Cerebellum (tissue), 4 donors: ENCODE measurements at places on chromosomes 12 and 14. TPM values are rescaled to one million over a fixed set of nuclear protein-coding genes. Genes with fewer than 3 reads are reported as not detected.

TOX4 gene
- total RNA-seq: 32.8 TPM

STYK1 gene
- 4.9 TPM for total RNA-seq

KLRF1 gene
- not detected for total RNA-seq

GPR132 gene
- 1.7 TPM for total RNA-seq

NFE2 gene
- 1.3 TPM for total RNA-seq

CIDEB gene
- total RNA-seq: 5.8 TPM

DNA sequence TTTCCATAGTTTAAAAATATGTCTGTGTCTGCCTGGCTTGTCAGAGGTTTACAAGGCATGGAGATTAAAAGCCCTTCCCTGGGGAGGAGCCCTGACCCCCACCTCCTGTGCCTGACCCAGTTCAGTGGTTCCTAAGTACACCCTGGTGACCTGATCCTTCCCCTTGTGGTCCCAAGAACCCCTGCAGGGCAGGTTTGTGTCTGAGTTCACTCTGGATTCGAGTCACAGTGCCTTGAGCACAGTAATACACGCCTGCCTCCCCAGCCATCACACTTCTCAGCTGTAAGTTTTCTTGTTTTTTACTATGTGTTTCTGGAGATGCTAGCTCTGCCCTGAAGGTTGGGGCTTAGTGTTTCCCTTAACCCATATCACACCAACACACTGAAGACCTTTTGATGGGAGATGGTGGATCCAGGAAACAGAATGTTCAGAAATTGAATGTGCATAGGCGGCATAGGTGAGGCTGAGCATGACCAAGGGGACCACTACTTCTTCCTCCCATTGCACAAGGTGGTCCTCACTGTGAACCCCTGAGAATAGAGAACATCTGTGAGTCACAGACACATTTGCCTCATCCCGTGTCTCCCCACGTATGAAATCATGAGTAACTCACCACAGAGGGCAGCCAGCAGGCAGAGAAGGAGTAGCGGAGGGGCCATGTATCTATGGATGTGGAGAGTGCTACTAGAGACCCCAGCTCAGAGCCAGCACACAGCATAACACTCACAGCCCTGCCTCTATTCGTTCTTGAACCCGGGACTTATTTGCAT is 962.9 kb downstream of the TMEM121 start:
- DNase-seq: no peak

DNA sequence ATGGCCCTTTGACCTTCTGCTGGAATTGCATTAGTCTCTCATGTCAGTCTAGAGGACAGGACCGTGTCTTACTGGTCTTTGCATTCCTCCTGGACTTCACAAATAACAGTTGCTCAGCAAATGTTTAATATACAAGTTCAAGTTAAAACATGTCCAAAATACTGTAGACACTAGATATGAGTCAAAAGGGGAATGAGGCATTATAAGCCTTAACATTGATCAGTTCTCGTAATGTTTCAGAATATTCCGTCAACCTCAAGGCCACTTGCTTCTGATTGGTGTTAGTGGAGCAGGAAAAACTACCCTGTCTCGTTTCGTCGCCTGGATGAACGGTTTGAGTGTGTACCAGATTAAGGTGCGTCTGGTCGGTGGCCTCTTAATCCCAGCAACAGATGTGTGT is 59.9 kb downstream of the HSP90AA1 start:
- DNase-seq: no peak

DNA sequence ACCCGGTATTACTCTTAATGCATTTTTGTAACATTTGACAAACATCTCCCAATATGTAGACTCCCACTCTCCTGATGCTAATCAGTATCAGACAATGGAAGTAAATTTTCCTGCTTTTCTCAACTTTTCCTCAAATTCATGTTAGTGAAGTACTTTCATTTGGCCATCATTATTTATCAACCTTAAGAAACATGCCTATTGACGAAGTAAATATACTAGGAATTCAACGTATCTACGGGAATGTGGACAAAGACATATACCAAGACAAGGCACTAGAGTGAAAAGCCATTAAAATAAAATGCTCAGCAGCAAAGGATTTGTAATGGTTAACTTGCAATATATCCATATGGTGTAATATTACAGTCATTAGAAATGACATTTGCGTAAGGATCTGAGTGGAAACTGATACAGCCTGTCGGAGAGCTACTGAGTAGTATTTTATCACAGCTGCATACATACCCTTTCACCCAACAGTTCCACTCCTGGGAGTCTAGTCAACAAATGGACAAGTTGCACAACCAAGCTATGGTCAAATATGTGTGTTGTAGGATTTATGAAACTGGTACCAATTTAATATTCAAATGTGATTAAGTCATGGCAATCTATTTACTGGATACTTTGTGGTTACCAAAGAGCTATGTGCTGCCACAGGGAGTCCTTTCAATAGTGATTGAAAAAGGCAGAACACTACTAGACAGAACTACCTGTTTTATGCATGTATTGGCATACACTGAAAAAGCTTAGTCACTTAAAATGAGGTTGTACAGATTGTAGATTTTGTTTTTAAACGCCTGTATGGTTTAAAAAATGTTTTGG is 26.5 kb downstream of the NUDT4 start:
- no peak for DNase-seq

DNA sequence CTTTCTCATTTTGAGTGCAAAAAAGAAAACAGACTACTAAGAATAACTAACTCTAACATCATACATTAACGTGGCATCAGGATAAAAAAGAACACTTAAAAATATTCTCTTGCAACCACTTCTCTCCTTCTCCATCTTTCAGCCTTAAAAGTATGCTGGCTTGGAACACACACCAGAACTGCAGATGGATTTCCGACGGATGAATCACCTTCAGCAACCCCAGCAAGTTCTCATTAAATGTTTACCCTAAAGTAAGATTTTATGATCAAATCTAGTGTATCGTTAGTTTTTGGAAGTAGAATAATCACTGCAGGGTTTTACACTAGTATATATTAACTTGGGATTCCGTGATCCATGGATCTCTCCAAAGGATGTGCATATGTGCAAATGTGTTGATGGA is 1.2 kb downstream of the NEK9 start:
- no peak for DNase-seq

- DNase-seq: no peak
Measured at GRCh38 chr12:10361622-10362021, 28.2 kb downstream of the KLRK1 start.

- no peak for DNase-seq
Measured at GRCh38 chr12:49969651-49970429, 2.9 kb upstream of the AQP6 start.

GRCh38 chr14:88554457-88555286 is at the start of gene PTPN21:
PTPN21 (minus strand) TSS chr14:88555007; CDS start chr14:88550417, 4,590 bp downstream.
- DNase-seq: peak; percentile 70

- DNase-seq: peak; percentile 84
Measured at GRCh38 chr14:50560931-50561285, 963 bp downstream of the ATL1 start.

DNA sequence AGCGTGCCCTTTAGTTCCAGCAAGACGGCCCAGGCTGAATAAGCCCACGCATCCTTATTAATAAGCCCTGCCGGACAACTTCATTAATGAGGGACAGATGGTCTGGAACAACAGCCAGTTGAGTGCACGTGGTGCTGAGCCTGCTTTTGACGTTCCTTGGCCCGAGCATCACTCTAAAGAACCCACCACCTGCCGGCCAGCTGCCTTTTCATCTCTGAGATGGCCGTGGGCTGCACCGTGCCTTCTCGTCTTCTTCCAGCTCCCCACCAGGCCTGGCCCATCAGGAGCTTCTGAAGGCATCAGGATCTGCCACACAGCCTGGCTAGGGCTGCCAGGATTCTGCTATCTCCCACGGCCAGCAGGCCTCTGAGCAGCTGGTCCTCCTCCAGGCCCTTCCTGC is 80.0 kb downstream of the AACS start:
- DNase-seq: peak; percentile 74

- DNase-seq: no peak
Measured at GRCh38 chr12:106179086-106179485, 40.3 kb upstream of the NUAK1 start.
